ENCODE measurements at places on chromosomes 6 and 20. TPM values are rescaled to one million over a fixed set of nuclear protein-coding genes. Genes with fewer than 3 reads are reported as not detected.

HAO1 gene
- not detected for total RNA-seq

GRCh38 chr6:150273457-150274309 is 95.1 kb upstream of the IYD start:
- H3K4me3 ChIP-seq, result no peak overlapping the region
- no peaks in the 10 kb centered on the region for H3K36me3 ChIP-seq
- no peak overlapping the region for H3K27ac ChIP-seq
- no peaks in the 10 kb centered on the region for H3K4me1 ChIP-seq

DNA sequence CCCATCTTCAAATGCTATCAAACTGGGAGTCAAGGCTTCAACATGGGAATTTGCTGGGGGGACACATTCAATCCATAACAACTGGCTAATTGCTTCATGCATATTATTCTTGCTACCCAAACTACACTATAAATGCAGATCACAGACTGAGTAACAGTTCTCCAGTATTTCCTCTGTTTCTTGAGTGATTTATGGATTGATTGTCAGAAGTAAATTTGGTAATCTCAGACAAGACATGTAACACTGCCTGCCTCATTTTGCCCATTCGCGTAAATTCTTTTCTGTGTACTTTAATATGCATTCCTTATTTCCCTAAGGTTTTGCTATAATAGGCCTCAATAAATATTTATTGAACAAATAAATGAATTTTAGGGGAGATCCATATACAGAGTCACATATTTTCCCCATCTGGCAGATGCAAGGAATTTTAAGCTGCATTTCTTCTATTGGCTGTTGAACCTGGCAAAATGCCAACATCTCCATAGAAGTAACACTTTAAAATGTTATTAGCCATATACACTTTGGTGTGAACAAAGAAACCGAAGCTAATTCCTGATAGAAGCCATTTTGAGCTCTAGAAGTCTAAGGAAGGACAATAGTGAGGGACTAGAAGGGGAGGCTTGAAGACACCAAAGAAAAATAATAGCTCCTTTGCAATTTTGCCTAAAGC is 98.2 kb downstream of the QRSL1 start:
- no peaks in the 10 kb centered on the region for H3K27me3 ChIP-seq
- H3K27ac ChIP-seq, result no peak overlapping the region
- H3K36me3 ChIP-seq, result no peaks in the 10 kb centered on the region
- no peak overlapping the region for H3K4me3 ChIP-seq
- no peak for DNase-seq

DNA sequence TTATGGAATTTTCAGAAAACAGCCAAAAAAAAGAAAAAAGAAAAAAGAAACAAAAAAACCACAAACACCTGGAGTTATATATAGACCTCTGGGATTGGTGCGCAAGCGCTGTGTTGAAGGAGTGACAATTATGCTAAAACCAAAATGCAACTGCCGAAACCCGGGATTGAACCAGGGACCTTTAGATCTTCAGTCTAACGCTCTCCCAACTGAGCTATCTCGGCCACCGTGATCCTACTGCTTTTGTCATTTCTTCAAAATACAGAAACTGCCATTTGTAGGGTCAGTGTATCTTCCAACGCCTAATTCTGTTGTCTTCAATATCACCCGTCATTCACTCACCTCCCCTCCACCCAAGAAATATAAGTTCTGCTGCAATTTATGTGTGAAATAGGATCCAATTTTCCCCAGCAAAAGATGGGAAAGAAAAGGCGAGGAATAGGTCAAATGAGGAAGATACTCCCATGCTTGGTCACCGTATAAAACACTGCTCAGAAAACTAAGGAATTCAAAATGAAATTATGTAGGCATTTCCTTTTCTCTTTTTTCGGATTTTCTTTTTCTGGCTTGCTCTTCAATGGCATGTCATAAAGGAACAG is 116.0 kb downstream of the TRIM27 start:
- no peaks in the 10 kb centered on the region for H3K36me3 ChIP-seq
- no peak overlapping the region for H3K4me3 ChIP-seq
- peaks cover 90% of the 10 kb centered on the region for H3K27me3 ChIP-seq
- no peak overlapping the region for H3K27ac ChIP-seq
- no peaks in the 10 kb centered on the region for H3K4me1 ChIP-seq
- no peak for DNase-seq

E2F1 gene
- total RNA-seq, result 2.2 TPM

OR2B3 gene
- not detected for total RNA-seq

TSHZ2 gene
- total RNA-seq, result 31.7 TPM

DNA sequence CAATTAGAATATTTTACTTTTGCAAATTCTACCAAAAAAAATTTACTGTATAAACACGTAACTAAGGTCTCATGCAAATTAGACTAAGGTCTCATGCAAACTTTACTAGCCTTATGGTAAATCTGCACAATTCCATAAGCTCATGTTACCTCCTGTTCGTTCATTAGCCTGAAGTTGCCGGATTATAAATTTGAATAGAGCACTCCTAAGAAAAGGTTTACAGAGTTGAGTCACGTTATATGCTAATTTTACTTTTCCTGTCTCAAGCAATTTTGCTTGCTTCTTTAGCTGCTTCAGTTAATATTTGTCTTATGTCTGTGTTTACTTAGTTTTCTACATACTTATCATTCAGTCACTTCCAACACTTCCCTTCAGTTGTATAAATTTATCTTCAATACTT is 1434.0 kb upstream of the EYS start:
- H3K4me1 ChIP-seq, result no peaks in the 10 kb centered on the region
- no peaks in the 10 kb centered on the region for H3K27me3 ChIP-seq
- H3K4me3 ChIP-seq, result no peak overlapping the region
- no peak for DNase-seq
- H3K27ac ChIP-seq, result no peak overlapping the region
- H3K36me3 ChIP-seq, result no peaks in the 10 kb centered on the region

- no peak overlapping the region for H3K4me3 ChIP-seq
- H3K4me1 ChIP-seq, result peaks cover 5% of the 10 kb centered on the region
- DNase-seq, result no peak
- H3K27ac ChIP-seq, result peak overlapping the region; percentile 54
Measured at GRCh38 chr6:52566853-52567279, 10.0 kb downstream of the TRAM2 start.

GRCh38 chr6:105804424-105804823 is 281.7 kb upstream of the PRDM1 start:
- H3K27ac ChIP-seq, result peak overlapping the region; percentile 35
- no peaks in the 10 kb centered on the region for H3K27me3 ChIP-seq
- no peaks in the 10 kb centered on the region for H3K36me3 ChIP-seq
- H3K4me1 ChIP-seq, result no peaks in the 10 kb centered on the region
- H3K4me3 ChIP-seq, result no peak overlapping the region
- no peak for DNase-seq

GRCh38 chr20:4830696-4831095 is 109.0 kb downstream of the PRND start:
- H3K4me3 ChIP-seq, result no peak overlapping the region
- no peak for DNase-seq
- no peak overlapping the region for H3K27ac ChIP-seq
- no peaks in the 10 kb centered on the region for H3K36me3 ChIP-seq
- no peaks in the 10 kb centered on the region for H3K27me3 ChIP-seq

DNA sequence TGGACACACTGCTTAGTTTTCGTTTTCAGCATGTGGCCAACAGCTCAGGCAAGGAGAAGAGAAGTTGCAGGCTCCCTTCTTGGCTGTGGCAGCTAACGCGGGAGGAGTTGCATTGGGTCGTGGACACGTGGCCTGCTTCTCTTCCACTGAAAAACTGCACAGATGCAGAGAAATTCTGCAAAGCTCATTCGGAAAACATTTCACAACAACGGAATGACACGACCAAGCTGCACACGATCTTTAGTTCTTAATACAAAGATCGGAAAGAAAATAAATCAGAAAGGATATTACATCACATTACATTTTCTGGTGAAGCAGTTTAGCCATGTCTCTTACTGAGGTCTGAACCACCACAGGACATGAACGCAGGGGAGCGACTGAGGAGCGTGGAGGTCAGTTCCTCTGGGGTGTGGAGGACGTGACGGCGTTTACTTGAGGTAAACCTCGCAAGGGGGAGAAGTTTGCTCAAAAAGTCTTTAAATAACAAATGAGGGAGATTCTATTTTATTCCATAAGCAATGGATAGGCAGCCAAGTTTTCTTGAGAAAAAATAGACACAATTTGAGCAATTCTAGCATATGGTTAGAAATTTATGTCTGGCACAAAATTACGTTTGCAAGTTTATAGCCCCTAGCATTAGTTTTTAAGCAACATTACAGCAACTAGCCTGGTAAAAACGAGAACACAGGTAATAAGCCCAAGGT is 178.3 kb downstream of the THBS2 start:
- H3K4me3 ChIP-seq, result no peak overlapping the region
- H3K4me1 ChIP-seq, result no peaks in the 10 kb centered on the region
- no peaks in the 10 kb centered on the region for H3K27me3 ChIP-seq
- H3K27ac ChIP-seq, result peak overlapping the region; percentile 70

GRCh38 chr6:110514818-110515217 is 38.4 kb upstream of the SLC22A16 start:
- no peak overlapping the region for H3K27ac ChIP-seq
- no peaks in the 10 kb centered on the region for H3K27me3 ChIP-seq
- no peaks in the 10 kb centered on the region for H3K4me1 ChIP-seq

HLA-DQB2 gene
- total RNA-seq, result 1.5 TPM

DNA sequence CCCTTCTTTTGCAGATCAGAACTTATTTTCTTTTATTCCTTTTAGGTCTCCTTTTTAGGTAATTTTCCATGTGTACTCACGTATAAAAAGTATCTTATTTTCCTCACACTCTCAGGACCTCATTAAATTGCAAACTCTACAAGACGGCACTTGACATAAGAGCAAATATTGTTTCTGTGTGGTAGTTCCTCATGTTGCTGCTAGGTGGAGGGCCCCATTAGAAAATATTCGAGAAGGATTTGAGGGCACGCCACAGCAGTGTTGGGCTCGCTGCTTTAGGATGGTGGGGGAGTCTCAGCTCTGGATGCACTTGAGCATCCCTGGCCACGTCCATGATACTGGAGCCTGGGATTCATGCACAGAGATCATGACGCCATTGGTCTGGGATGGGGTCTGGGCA is 64.9 kb upstream of the ZFP64 start:
- no peak for DNase-seq
- no peaks in the 10 kb centered on the region for H3K27me3 ChIP-seq
- no peak overlapping the region for H3K27ac ChIP-seq
- H3K4me3 ChIP-seq, result no peak overlapping the region
- no peaks in the 10 kb centered on the region for H3K36me3 ChIP-seq

DNA sequence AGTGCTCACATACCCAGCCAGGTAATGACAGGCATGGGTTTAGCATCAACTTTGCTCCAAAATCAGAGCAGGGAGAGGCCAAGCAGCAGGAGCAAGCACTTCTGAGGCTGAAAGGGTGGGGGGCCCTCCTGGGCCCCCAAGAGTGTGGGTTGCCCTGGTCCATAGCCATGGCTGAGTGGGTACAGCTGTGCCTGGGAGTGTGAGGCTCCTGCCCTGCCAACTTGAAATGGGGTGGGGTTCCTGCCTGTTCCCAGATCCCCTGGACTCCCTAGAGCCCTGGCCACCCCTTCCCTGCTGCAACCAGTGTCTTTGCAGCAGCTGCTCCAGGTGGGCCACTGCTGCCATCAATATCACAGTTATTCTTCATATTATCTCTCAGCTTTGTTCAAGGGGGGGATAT is 1224.2 kb upstream of the GJE1 start:
- no peak overlapping the region for H3K27ac ChIP-seq
- no peak for DNase-seq
- H3K4me1 ChIP-seq, result no peaks in the 10 kb centered on the region
- H3K36me3 ChIP-seq, result no peaks in the 10 kb centered on the region
- no peak overlapping the region for H3K4me3 ChIP-seq

GRCh38 chr6:30121446-30122366 is 8.8 kb upstream of the TRIM31 start:
- H3K4me3 ChIP-seq, result no peak overlapping the region
- no peak overlapping the region for H3K27ac ChIP-seq
- no peaks in the 10 kb centered on the region for H3K4me1 ChIP-seq
- no peaks in the 10 kb centered on the region for H3K36me3 ChIP-seq
- no peaks in the 10 kb centered on the region for H3K27me3 ChIP-seq
- no peak for DNase-seq

PCSK2 gene
- total RNA-seq, result not detected

GRCh38 chr6:63813566-63814120 is 178.0 kb downstream of the PHF3 start:
- no peaks in the 10 kb centered on the region for H3K27me3 ChIP-seq
- H3K27ac ChIP-seq, result no peak overlapping the region
- no peaks in the 10 kb centered on the region for H3K4me1 ChIP-seq
- H3K4me3 ChIP-seq, result no peak overlapping the region
- no peaks in the 10 kb centered on the region for H3K36me3 ChIP-seq

PRR18 gene
- total RNA-seq, result not detected

POPDC3 gene
- total RNA-seq, result not detected

BMP6 gene
- total RNA-seq, result 11.1 TPM

DNA sequence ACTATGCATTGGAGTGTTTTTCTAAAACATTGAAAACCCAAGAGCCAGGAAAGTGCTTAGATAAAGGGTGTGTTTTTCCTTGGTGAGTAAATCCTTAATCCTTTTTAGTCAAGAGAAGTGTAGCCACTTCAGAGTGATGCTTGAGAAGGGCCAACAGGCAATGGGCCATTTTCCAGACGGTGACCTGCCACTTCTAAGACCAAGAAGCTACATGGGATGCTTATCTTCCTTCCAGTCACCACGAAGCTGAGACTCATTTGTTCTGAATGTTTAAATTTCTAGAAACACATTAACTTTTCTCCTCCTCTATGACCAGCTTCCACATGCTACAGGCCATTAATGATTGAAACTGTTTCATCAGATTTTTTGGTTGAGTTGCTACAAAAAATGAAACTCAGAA is 34.4 kb upstream of the NHSL1 start:
- H3K36me3 ChIP-seq, result no peaks in the 10 kb centered on the region
- no peaks in the 10 kb centered on the region for H3K4me1 ChIP-seq
- H3K27ac ChIP-seq, result no peak overlapping the region
- DNase-seq, result no peak
- no peaks in the 10 kb centered on the region for H3K27me3 ChIP-seq

- H3K36me3 ChIP-seq, result no peaks in the 10 kb centered on the region
- no peak for DNase-seq
- H3K27me3 ChIP-seq, result peaks cover 4% of the 10 kb centered on the region
- no peak overlapping the region for H3K4me3 ChIP-seq
- no peaks in the 10 kb centered on the region for H3K4me1 ChIP-seq
Measured at GRCh38 chr20:63433756-63434531, 38.5 kb downstream of the KCNQ2 start.

DNA sequence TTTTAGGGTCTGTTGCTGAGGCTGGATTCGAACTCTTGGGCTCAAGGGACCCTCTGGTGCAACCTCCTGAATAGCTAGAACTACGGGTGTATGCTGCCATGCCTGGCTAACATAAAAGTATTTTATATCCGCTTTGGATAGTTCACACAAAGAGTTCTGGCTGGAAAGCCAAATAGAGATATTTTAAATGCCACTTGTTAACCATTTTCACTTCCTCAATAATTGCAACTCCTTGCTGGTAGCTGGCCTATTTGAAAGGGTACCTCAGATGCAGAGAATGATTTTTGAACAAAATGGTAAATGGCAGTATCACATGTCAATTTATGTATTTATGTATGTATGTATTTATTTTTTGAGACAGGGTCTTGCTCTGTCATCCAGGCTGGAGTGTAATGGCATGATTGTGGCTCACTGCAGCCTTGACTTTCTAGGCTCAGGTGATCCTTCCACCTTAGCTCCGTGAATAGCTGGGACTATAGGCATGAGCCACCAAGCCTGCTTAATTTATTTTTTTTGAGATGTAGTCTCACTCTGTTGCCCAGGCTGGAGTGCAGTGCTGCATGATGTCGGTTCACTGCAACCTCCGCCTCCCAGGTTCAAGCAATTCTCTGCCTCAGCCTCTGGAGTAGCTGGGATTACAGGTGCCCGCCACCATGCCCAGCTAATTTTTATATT is 12.9 kb upstream of the JARID2 start:
- no peaks in the 10 kb centered on the region for H3K4me1 ChIP-seq
- H3K36me3 ChIP-seq, result no peaks in the 10 kb centered on the region
- H3K27ac ChIP-seq, result no peak overlapping the region
- no peaks in the 10 kb centered on the region for H3K27me3 ChIP-seq
